CD4-positive, alpha-beta T cell (primary cell): ENCODE measurements at places on chromosomes 13 and 19.
A peak's percentile ranks its signal among the peaks of the same experiment; 100 is the strongest.

DNA sequence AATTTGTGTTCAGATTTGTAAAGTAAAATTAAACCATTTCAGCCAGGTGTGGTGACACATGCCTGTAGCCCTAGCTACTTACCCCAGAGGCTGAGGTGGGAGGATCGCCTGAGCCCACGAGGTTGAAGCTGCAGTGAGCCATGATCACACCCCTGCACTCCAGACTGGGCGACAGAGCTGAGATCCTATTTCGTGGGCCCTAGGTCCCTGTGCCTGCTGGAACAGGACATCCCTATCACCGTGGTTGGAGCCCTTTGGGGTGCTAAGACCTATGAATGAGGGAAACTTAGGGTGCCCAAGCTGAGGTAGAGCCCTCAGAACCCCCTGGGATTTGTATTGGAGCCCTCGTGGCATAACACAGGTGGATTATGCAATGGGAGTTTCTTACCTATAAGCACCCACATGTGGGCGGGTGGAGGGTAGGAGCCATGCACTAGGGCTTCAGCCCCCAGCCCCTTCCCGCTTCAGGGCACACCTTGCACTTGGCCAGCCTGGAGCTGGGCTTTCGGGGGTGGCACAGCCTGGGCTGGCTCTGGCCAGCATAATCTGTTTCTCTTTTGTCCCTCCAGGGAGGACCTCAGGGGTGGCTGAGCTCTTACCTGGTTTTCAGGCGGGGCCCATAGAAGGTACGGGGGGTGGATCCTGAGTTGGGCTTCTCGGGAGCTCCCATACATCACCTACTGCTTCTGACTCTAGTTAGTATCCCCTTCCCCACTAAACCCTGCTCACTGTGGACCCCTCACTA lies 7.2 kb upstream of the USF2 start:
- DNase-seq = no peak

DNA sequence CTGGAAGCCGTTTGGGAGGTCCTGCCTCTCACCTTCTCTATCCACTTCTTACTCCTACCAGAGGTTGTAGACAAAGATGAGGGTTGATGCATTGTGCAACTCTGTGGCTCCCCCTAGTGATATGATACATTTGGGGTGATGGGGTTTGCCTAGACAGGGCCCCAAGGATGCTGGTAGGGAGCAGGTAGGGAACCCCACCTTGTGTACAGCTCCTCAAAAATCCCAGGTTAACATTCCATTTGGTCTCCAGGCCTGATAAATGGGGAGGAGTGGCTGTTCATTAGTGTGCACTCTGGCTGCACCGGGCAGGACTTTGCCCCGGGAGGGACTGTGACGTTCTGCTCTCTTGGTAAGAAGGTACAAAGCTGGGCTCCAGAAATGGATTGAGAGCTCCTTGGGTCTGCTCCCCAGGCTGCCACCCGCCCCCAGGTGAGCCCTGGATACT lies 19.2 kb downstream of the SIGLEC8 start:
- peak; percentile 63 for DNase-seq

- no peak for DNase-seq
Measured at GRCh38 chr13:73189362-73189761, 130.6 kb downstream of the KLF5 start.

DNA sequence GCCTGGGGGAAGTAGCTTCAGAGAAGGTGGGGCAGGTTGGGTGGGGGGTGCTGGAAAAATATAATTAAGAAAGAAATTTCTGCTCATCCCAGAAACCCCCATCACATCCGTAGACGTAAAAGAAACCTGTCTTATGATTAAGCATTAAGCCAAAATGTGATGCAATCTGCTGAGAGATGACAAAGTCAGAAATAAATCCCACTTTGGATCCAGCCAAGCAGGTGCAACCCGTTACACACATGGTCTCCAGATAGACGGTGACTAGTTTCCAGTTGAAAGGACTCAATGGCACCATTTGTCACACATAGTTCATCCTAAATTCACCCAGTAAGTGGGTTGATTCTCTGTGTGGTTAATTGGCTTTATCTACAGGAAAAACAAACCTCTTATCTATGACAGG lies 34.1 kb downstream of the PSG5 start:
- DNase-seq = no peak

GRCh38 chr19:5880604-5881078 lies 10.3 kb upstream of the FUT5 start:
- DNase-seq = no peak

DNA sequence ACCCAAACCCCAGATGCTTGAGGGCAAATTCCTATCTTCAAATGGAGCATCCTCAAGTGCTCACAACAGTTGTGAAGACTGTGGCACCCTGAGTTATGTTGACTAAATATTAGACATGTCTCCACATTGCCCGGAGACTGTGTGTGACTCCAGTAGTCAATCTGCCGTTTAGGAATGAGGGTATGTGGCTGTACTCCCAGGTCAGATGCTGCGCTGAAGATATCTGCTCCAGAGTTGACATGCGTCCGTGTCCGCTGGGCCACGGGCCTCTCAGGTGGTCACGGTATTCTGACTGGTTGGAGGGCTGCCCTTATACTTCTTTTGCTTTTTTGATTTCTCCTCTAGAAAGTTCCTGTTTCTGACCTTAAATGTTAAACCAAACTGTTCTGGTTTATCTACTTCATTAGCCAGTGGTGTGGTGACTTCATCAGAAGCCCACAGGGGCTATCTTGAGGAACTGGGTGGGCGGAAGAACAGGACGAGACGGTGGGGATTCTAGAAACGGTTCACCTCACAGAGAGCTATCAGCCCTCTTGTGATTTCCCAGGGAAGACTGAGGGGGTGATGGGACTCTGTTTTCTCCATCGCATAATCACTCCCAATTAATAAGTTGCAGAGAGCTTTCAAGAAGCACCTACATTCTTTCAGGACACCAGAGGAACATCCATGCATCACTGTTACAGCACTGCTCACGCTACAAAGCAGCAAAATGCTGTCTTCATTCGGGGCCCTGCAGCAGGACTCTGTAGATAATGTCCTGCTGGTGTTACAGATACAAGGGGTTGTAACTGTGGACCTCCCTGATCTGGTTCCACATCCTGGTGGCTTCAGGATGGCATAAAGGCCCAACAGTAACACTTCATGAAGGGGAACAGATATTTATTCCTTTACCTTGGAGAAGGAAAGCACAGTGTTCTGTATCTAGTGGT lies 1.3 kb upstream of the LCP1 start:
- DNase-seq = no peak

- no peak for DNase-seq
Measured at GRCh38 chr19:10995926-10996600, 35.2 kb downstream of the SMARCA4 start.

GRCh38 chr13:60329221-60329923 lies 67.6 kb upstream of the TDRD3 start:
- DNase-seq = no peak

GRCh38 chr13:30746791-30747190 lies 11.4 kb downstream of the ALOX5AP start:
- DNase-seq = no peak

- DNase-seq = no peak
Measured at GRCh38 chr13:29767006-29767405, 83.4 kb downstream of the UBL3 start.

- DNase-seq = no peak
Measured at GRCh38 chr13:60754211-60755090, 357.4 kb downstream of the TDRD3 start.

- DNase-seq = no peak
Measured at GRCh38 chr19:3469638-3470499, 10.5 kb downstream of the SMIM24 start.

DNA sequence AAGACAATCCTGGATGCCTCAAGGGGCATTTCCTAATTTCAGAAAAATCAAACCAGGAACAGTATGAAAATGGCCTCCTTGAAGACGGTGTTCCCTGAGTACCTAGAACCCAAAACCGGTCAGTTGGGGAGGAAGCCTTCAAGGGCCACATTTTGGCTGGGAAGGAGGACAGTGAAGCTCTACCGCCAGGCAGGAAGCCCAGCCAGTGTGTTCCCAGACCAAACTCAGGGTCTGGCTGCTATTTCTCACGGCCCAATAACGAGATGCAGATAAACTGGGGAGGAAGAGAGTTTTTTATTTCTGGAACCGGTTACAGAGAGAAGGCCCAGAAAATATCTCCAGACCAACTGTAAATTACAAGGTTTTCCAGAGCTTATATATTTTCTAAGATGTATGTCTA lies 24.3 kb upstream of the CEACAM21 start:
- DNase-seq = no peak

- no peak for DNase-seq
Measured at GRCh38 chr13:76759877-76760276, 126.3 kb downstream of the KCTD12 start.

- DNase-seq = no peak
Measured at GRCh38 chr13:38943231-38943630, 47.4 kb downstream of the STOML3 start.

GRCh38 chr19:33448159-33448516 lies 73.5 kb downstream of the PEPD start:
- no peak for DNase-seq

DNA sequence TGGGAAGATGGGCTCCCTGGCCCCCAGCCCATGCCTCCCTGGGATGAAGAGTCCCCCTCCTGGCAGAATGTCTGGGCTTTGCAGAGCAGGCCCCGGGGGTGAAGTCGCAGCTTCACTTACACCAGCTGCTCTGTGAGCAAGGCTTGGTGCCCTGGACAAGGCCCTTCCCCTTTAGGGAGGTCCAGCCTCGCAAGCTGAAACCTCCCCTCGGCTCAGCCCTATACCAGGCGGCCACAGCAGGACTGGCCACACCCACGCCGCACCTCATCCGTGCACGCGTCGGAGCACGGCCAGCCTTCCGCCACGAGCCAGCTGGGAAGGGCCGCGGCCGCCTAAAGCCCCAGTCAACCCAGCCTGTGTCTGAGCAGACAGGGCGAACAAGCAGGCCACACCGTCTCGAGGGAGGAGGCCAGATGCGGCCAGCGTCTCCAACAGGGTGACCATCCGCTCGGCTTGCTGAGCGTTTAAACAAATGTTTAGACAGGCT lies 83.2 kb upstream of the MCF2L start:
- no peak for DNase-seq

- no peak for DNase-seq
Measured at GRCh38 chr13:41775251-41775650, 185.7 kb downstream of the VWA8 start.
